ENCODE measurements at places on chromosomes 6 and 20.

DNA sequence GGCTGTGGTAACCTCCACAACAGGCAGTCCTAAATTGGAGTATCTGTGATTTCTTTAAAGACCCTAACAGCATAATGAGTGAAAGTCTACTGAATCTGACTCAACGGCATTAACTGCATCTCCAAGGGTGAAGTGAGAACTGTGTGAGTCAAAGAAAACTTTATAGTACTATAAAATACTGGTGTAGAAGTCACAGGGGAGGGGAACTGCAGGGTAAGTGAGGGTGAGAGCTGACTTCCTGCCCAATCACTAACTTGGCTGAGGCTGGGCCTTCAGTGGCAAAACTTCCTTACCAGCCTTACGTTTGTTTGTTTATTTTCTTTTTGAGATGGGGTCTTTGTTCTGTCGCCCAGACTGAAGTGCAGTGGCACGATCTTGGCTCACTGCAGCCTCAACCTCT is 109.8 kb downstream of the PTPRK start:
- DNase-seq, result no peak

DNA sequence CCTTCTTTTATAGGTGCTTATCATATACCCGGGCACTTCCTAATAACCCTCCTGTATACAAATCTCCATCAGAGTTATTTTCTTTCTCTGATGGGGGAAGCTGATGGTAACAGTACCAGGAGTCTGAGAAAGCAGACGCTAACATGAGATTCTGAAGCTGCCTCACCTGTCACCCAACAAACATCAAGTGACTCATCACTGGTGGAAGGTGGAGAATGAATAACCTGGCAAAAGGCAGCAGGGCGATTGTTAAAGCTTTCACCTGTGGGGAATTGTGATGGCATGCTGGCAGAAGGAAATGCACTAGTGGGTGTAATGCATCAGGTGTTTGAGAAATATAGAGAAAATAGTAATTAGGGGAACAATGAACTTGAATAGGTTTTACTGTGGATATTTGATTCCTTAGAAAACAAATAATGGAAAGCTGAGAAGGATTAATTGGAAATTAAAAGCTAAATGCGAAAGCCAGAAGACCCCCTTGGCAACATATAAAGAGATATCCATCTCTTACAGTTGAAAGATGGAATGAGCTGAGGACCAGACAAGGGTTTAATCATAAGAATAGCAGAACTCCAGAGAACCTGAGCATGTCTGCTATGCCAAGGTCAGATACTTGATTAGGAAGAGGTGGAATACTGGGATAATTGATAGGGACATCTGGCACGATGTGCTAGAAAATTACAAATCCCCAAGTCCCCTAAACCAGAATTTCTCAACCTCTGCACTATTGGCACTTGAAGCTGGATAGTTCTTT is 517.1 kb downstream of the PKHD1 start:
- no peak for DNase-seq

DNA sequence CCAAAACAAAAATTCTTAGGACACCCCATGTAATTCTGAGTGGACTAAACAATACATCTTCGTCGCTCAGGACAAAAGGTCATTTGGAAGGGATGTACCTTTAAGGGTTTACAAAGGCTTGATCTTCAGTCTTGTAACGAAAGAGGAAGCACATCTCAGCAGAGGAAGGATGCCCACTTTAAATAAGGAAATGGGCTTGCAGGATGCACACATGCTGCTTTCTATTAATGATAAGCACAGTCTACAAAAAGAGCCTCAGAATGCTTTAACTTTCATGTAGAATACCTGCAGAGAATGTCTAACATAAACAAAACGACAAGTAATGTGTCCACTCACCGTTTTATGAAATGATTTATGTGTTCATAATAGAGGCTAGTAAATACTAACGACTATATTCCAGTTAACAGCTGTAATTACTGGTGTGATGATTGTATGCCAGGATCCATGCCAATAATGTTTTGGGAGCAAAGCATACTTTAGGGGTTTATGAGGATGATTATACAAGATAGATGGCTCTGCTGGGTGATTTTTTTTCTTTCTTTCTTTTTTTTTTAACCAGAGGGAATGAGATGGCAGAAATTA is 216.9 kb downstream of the GMDS start:
- DNase-seq, result no peak

DNA sequence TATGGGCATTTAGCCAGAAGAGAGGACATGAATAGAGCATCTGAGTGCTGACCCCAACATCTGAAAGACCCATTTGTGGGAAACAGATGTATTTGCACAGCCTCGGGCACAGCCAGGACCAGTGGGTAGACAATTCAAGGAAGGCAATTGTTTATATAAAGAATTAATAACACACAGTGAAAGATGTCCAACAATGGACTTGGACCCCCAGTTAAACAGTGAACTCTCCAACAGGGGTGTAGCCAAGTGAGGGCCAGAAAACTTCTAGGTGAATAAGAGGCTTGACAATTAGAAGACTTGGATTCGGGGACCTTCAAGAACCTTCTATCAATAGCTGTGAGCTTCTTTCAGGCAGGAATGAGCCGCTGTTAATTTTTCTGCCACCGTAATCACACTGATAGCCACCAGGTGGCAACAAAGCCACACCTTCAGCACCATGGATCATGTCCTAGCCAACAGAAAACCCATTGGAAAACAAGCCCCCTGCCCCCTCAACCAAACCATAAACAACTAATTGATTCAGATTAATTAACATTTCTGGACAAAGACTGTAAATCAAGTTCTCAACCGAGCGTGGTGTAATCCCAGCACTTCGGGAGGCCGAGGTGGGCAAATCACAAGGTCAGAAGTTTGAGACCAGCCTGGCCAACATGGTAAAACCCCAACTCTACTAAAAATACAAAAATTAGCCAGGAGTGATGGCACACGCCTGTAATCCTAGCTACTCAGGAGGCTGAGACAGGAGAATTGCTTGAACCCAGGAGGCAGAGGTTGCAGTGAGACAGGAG is 8.8 kb upstream of the SRSF6 start:
- DNase-seq, result peak; percentile 10

- no peak for DNase-seq
Observed at GRCh38 chr20:51183451-51183850, 160.5 kb upstream of the KCNG1 start.

GRCh38 chr20:62832212-62832922 is 15.5 kb downstream of the COL9A3 start:
- DNase-seq, result no peak

DNA sequence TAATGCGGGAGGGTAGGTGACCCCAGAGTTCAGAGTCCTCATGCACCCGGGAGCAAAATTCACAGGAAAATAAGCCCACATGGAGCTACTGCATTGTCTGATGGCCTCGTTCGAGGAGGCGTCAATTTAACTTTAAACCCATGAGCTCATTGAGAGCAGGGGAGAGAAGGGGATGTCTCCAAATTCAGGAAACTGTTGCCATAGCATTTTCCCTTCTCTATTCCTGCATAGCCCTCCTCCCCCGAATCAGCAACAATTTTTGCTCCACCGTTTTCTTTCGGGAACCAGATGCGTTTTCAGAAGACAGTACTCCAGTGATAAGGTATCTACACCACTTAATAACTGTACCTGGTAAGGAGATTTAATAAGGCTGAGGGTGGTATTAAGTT is 324 bp upstream of the LAMP5 start:
- no peak for DNase-seq

DNA sequence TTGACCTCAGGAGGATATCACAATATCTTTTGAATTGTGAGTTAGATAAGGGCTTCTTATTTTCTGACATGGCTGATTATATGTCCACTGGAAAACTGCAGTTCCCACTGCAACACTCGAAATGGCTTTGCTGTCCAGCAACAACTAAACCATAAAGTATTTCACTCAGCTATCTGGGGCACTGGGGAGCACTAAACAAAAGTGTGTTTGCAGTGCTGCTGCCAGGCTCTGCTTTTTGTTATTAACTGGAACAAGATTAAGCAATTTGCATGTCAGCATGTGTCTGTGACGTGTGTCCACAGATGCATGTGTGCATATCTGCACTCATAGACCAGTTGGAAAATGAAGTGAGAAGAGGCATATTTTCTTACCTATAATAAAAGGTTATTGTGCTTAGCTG is 107.8 kb upstream of the CCN2 start:
- no peak for DNase-seq

GRCh38 chr6:105814745-105815536 is 271.2 kb upstream of the PRDM1 start:
- no peak for DNase-seq

DNA sequence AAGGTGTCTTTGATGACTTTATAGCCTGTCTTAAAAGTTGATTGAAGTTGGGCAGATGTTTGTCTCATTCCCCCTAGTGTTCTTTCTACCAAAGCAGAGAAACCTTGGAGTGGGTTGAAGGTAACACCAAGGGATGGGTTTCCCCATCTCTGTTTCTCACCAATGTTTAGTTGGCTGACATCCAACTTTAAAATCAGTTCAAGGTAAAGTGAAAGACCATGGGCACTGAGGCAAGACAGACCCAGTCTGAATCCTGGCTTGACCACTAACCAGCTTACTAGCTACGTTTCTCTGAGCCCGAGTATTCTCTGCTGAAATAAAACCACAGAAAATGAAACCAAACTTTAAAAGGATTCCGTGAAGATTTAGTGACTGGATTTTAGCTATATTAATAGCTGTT is 258.9 kb downstream of the KIF16B start:
- DNase-seq, result no peak
